DMS153 (cell line): ENCODE measurements at places on chromosomes 2 and 18.
A peak's percentile ranks its signal among the peaks of the same experiment; 100 is the strongest.

DNA sequence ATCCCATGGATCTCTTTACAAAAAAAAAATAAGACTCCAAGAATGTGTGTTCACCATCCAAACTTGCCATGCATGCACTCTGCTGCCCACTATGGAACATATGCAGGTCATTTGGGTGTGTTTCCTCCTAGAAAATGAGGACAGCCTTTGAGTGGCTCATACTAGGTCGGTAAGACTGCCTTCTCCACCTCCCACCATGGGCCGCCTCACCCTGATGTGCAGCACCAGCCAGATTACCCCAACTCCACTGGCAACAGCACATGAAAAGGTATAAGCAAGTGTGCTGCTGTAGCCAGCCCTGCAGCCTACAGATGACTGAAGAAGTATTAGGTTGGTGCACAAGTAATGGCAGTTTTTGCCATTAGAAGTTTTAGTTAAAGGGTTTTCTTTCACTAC, 214.2 kb downstream of the ATAD2B start:
- no peak for DNase-seq

GRCh38 chr2:235937936-235938335, 230.2 kb downstream of the GBX2 start:
- no peak for DNase-seq

DNA sequence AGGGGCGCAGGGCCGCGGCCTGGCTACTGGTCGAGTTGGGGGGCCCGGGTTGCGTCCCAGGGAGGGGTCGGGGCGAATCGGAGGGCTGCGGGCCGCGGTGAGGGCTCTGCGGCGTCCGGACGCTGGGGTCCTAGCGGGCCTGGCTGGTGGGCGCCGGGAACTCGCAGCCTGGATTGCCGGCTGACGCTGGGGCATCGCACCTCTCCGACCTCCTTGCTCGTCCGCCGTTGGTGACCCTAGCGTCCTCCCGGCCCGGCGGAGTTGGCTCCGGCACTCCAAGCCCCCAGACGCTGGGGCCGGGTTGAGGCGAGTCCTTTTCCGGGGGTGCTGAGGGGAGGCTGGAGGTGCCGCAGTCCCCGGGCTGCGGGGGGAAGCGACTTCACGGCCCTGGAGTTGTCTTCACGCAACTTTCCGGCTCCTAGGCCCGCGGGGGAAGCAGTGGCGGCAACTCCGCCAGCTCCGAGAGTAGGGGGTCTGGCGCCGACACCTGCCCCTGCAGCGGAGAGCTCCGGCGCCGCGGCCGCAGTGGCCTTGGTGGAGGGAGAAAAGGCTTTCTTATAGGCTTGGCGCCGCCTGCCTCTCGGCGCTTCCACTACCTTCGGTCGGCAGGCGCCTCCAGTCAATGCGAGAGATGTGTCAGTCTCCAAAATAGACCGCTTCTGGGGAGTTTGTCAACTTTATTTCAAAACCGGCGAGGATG, 70.3 kb downstream of the HAUS1 start:
- DNase-seq = no peak

GRCh38 chr2:196336207-196336606, 164.8 kb upstream of the STK17B start:
- no peak for DNase-seq

GRCh38 chr18:29779096-29779495, 1263.4 kb downstream of the DSC3 start:
- DNase-seq = no peak

- DNase-seq = no peak
These were observed 497.0 kb downstream of the TDRD15 start for GRCh38 chr2:21620771-21621170.

DNA sequence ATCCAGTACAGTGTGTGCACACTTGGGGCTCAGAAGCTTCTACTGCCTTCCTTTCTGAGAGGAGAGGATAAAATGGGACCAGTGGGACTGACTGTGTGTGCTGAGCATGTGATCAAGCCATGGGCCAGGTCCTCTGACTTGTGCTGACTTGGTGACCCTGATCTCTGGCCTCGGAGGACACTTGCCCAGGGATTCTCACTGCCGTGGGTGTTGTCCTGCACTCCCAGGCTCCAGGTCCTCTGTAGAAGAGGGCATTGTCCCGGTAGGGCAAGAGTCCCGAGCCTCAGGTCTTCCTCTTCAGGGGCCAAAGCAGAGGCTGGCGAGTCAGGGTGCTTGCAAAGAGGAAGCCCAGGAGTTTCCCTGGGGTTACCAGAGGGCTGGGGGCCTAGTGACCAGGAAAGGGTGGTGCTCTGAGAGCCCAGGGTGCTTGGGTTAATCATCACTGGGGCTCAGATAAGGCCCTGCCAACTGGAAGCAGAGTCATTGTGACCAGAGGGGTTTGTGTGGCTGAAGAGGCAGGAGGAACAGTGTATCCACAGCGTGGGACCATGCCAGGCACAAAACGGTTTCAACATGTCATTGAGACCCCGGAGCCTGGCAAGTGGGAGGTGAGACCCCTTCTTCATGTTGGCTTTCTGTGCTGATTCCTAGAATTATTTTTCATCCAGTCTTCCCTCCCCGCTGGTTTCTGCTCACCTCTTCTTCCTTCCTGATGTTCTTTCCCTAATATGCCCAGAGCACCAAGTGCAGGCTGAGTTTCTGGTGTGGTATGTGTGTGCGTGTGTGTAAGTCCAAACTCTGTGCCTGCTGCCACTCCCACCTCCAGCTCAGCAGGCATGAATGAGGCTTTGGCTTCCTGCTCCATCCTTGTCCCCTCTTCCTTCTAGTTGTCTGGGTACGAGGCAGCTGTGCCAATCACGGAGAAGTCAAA, at the start of gene GCKR:
Gene GCKR, plus strand, starts transcription at position 483 of the 931 bp plus-strand sequence. Its CDS starts 66 bp downstream, at position 549.
- no peak for DNase-seq

GRCh38 chr18:2846636-2847316, at the start of gene EMILIN2:
EMILIN2 (plus strand) TSS chr18:2847006; CDS start chr18:2847189, 183 bp downstream.
- DNase-seq = no peak

- no peak for DNase-seq
These were observed 9.8 kb downstream of the ARHGAP25 start for GRCh38 chr2:68744366-68744912.

DNA sequence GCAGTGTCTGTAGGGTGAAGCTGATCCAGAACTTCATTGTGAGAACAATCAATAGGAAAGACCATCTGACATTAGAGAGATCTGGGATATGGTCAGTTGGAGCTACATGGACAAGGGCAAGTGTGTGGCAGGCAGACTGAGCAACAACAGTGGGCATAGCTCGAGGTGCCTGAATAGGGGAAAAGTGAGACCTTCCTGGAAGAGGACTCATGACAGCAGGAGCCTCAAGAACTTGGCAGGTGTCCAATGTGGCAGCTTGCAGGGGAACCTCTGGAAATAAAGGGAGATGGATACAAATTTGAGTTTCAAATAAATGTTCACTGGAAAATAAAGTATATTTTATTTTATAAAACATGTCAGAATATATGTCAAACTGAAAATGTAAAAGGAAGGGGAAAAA, 117.9 kb downstream of the TANC1 start:
- no peak for DNase-seq

GRCh38 chr18:55323051-55323994, 264.7 kb downstream of the TCF4 start:
- DNase-seq = no peak

DNA sequence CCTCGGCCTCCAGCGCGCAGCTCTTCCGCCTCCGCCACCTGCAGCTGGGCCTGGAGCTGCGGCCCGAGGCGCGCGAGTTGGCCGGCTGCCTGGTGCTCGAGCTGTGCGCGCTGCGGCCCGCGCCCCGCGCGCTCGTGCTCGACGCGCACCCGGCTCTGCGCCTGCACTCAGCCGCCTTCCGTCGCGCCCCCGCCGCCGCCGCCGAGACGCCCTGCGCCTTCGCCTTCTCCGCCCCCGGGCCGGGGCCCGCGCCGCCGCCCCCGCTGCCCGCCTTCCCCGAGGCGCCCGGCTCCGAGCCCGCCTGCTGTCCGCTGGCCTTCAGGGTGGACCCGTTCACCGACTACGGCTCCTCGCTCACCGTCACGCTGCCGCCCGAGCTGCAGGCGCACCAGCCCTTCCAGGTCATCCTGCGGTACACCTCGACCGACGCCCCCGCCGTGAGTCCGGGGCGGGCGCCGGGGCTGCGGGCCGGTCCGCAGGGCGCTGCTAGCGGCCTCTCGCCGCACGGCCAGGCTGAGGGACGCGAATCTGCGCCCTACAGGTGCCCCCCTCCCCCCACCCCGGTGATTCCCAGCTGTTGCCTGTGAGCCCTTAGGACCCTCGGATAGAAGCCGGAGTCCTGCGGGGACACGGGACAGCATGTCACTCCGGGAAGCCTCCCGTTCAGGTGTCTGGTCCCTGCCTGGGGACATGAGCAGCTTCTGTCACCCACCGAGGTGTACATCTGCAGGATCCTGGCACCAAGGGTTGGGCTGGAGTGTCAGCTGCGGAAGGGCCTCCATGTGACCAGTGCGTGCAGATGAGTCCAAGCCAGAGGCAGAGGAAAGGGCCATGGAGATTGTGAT, 616 bp downstream of the RNPEPL1 start:
- DNase-seq = peak; percentile 12
